NCI-H446 treated with DMSO at 0.1 percent for 48 hours (cell line): ENCODE measurements at places on chromosomes 7 and 10.

DNA sequence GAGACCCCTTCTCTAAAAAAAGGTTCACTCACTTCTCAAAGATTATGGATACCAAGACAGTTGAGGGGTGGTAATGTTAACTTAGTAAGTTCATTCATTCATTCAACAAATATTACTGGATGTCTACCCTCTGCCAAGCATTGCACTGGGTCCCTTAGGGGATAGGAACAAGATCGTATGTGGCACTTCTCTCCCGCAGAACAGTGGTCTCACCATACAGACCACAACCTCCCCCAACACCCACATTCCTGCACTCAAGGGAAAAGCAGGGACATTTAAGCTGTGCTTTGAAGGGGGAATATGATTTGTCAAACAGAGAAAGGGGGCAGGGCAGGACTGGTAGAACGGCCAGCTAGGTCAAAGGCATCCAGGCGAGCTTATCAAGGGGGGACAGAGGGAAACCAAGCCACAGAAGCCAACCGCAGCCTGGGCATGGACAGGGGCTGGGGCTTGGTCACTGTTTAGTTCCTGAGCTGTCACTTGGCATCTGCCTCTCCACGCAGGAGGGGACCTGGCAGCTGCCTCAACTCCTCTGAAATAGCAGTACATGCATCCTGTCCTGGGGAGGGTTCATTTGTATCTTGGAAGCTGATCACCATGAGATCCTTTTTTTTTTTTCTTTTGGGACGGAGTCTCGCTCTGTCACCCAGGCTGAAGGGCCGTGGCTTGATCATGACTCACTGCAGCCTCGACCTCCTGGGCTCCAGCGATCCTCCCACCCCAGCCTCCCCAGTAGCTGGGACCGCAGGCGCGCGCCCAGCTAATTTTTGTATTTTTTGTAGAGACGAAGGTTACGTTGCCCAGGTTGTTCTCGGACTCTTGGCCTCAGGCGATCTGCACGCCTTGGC, 949 bp upstream of the CLIP2 start:
- no peak for DNase-seq

- no peak for DNase-seq
Measured at GRCh38 chr10:125441151-125441550, 241.8 kb downstream of the TEX36 start.

DNA sequence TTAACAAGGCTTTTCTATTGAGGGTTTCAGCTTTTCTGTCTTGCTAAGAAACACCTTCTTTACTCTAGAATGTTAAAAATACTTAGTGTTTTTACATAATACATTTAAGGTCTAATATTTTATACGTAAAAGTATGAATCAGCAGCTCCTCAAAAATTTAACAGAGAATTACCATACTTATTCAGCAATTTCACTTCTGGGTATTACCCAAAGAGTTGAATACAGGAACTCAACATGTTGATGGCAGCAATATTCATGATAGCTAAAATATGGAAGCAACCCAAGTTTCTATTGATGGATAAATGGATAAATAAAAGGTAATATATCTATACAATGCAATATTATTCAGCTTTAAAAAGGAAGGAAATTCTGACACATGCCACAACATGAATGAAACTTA, 9.7 kb upstream of the OR13A1 start:
- DNase-seq, result no peak

- no peak for DNase-seq
Measured at GRCh38 chr10:104485632-104486031, 132.0 kb downstream of the CFAP58 start.

- no peak for DNase-seq
Measured at GRCh38 chr10:13489035-13489599, 39.7 kb downstream of the BEND7 start.

DNA sequence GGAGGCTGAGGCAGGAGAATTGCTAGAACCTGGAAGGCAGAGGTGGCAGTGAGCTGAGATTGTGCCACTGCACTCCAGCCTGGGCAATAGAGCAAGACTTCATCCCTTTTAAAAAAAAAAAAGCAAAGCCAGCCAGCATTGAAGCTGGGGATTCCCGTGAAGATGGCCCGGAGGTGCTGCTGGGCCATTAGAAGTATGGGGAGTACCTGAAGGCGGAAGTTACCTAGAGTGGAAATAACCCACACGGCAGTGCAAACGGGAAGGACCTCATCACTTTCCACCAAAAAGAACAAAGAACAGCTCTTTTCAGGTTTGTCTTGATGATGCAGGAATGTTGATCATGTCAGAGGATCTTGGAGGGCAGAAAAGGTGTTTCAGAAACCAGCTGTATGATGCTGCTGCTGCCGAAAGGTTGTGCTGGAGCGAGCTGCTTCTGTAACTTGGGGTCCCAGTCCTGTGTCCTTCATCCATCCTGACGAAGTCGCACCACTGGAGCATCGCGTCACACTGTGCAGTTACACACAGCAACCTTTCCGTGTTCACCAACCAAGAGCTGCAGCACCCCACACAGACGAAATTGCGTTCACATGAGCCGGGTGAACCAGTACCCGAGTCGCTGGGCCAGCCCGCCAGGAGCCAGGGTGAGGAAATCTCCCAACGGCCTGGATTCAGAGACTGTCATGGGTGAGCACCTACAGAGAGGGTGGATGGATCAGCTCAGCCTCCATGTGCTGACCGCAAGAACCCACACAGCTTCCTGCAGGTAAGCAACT, 8.2 kb downstream of the ZFAND2A start:
- DNase-seq, result no peak

DNA sequence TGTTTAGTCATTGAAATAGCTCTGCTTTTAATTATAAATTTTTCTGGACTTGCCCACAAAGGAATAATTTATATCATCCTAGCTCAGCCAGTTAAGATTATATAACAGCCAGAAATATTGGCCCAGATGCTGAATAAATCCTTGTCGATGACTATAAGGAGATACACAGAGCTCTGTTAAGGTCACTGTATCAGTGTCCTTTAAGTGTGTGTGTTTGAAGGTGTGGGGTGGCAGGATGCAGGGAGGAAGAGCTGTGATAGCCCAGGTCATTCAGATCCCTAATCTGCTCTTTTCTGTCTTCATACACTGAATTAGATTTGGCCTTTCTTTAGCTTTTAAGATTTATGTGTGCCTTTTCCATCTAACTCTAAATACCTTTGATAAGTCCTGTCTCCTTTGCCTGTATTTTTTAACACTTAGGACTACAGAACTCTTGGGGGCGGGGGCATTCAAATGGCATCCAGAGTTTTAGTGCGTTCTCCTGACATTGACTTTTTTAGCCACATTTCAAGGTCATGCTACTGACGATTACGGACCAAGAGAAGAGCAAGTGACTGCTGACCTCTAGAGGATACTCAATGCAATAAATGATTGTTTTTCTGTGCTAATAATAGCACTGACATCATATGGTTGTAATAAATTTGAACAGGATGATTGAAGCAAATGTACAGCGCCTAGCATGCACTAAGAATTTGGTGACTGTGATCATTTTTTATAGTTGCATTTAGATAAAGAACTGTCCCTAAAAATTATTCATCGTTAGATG, 172.3 kb downstream of the CACNB2 start:
- DNase-seq, result peak; percentile 29

GRCh38 chr10:58511765-58512490, 744 bp upstream of the BICC1 start:
- DNase-seq, result no peak
